ENCODE measurements at places on chromosomes 5 and 9.

- no peak for DNase-seq
Measured at GRCh38 chr9:137731216-137731946, 112.6 kb downstream of the EHMT1 start.

- DNase-seq = no peak
Measured at GRCh38 chr5:69492391-69492922, at the start of gene OCLN. TSS of gene OCLN (plus strand) at chr5:69492790. CDS start at chr5:69504245, 11,455 bp downstream.

DNA sequence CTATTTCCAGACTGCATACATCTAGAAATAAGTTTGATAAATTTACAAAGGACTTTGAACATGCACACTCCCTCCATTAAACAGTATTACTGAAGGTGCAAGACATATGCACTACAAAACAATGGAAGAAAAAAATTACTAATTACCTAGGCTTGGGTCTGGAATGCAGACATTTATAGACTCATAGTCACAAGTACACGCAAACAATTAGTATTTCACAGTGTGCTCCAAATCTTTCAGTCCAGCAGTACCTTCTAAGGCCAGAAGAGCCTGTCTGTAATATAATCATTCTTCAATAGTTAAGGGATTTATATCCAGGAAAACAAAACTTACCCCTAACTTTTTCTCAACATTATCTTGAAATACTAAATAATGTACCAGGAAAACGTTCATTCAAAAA lies 11.2 kb downstream of the RICTOR start:
- DNase-seq = no peak

DNA sequence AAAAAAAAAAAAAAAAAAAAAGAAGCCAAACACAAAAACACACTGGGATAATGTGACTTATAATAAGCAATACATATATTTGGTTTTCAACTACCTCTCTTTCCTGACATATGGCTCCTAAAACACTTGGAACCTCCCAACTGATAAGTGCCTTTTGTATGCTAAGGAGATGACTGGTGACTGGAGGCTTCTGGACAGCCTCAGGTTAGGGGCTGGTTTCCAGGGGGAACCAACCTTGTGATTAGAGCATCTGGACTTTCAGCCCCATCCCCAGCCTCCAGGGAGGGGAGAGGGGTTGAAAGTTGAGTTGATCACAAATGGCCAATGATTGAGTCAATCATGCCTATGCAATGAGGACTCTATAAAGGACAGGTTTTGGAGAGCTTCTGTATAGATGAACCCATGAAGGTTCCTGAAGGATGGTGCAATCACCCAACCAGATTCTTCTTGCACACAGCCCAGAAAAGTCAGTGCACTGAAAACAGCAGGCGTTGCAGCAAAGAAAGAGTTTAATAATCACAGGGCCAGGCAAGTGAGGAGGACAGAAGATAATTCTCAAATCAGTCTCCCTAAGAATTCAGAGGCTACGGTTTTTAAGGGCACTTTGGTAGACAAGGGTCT lies 276.7 kb downstream of the AUH start:
- no peak for DNase-seq

- DNase-seq = no peak
Measured at GRCh38 chr5:83539463-83539790, 67.9 kb downstream of the VCAN start.

DNA sequence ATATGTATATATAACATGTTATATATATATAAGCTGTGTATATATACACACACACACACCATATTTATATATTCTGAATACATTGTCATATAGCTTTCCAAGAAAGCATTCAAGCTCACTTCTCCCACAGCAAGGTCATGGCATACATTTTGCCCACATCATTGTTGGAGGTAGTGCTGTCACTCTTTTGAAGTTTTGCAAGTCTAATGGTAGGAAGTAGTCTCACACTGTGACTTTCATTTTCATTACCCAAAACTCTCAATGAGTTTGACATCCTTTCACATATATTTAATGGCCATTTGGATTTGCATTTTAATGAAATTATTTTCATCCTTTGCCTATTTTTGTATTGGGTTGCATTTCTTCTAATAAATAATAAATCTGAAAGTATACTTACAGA lies 59.8 kb upstream of the COX7C start:
- DNase-seq = no peak

Measured in stimulated activated CD4-positive, alpha-beta T cell treated with anti-CD3 and anti-CD28 coated beads, Interleukin-2, amount 100 ng/mL, for 48 hours (primary cell).